ENCODE measurements at places on chromosomes 11 and 22.

DNA sequence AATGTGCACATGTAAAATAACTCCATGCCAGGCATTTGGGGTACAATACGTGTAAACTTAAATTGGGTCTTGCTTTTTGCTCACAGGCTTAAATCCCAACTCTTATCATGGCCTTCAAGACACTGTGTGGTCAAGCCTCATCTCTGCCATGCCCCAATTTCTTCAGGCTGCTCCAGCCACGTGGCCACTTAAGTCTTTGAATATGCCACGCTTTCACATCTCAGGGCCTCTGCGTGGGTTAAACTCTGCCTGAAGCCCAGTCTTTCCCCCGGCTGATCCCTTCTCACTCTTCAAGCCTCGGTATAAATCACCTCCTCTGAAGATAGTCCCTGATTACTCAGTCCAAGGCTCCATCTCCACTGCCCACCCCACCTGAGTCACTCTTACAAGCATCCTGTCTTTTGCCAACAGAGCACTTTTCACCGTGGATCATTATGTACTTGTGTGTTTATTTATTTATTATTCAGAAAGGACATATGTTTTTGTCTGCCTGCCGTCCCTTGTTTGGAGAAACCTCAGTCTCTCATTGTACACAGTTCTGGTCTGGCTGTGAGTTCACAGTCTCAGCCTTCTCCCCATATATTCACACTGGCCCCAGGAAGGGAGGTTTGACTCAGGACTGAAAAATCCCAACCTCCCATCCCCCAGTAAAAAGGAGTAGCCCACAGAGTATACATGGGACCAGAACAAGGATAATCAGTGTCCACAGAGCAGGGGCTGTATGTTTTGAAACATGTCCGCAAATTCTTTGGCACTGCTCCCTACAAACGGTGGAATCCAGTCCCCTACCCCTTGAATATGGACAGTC, 344.7 kb downstream of the MN1 start:
- DNase-seq = no peak

GRCh38 chr11:99670067-99670676, 649.4 kb downstream of the CNTN5 start:
- no peak for DNase-seq

- DNase-seq = peak; percentile 22
These were observed at the start of gene OSBPL5 for GRCh38 chr11:3165152-3165705. Gene OSBPL5 (minus strand): TSS chr11:3165310. CDS start chr11:3129148, 36,162 bp downstream.

DNA sequence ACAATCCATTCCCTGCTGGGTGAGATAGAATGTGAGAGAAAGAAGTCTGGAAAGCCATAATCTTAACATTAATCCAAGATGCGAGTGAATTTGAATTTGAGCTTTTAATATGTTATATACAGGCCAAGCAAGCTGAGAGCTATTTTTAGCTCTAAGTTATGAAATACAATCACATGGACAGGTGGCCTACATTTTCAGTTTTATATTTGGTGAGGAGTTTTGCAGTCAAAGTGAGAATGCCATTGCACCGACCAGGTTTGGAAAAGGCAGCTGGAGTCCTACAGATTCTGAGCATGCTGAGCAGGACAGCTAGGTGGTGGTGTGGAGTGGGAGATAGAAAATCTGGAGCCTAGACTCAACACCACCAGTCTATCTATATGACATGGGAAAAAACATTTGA, 12.0 kb downstream of the OR5B21 start:
- no peak for DNase-seq

DNA sequence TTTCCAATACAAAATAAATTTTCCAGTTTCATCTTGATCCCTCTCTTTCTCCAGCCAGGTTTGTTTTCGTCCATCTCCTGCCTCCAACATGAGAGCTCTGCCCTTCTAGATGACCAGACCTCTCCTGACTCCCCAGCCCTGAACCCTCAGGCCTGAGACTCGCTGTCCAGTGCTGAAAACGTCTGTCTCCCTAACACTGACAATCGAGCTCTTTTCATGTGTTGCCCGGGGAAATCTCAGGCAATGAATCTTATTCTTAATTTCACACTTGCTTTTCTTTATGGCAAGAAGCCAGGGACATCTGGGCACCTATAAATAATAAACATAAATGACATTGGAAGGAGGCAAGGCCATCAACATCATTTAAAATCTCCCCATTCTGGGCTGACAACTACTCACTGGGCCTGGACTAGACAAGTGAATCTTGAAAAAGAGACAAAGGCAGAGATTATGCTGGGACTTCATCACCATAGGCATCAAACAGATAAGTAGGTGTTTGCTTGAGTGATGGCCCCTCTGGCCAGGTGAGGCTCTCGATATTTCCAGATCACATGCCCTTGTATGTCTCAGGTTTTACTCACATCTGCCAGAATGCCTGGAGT, 274.5 kb upstream of the B3GAT1 start:
- DNase-seq = no peak

DNA sequence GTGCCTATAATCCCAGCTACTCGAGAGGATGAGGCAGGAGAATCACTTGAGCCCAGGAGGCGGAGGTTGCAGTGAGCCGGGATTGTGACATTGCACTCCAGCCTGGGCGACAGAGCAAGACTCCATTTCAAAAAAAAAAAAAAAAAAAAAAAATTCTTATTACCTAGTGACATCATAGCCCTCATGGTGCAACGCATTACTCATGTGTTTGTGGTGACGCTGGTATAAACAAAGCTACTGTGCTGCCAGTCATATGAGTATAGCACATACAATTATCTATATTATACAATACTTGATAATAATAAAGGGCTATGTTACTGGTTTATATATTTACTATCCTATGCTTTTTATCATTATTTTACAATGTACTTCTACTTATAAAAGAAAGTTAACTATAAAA, 41.2 kb downstream of the OR2AT4 start:
- DNase-seq = no peak

DNA sequence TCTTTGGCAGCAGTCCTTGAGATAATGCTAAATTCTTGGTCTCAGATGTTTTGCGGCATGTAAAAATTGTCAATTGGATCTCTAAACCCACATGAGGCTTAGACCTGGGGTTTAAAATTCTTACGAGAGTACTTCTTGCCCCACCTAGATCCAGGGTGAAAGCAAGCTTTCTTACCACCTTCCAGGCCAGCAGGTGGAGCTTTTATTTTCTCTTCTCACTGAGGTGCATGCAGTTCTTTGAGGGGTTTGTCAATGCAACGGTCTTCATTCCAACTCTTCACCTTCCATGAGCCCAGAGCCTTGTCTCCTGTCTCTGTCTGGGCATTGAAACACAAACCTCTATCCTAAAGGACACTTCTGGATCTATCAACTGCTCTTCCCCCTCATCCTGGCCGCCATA, 154.1 kb downstream of the MYO18B start:
- no peak for DNase-seq

DNA sequence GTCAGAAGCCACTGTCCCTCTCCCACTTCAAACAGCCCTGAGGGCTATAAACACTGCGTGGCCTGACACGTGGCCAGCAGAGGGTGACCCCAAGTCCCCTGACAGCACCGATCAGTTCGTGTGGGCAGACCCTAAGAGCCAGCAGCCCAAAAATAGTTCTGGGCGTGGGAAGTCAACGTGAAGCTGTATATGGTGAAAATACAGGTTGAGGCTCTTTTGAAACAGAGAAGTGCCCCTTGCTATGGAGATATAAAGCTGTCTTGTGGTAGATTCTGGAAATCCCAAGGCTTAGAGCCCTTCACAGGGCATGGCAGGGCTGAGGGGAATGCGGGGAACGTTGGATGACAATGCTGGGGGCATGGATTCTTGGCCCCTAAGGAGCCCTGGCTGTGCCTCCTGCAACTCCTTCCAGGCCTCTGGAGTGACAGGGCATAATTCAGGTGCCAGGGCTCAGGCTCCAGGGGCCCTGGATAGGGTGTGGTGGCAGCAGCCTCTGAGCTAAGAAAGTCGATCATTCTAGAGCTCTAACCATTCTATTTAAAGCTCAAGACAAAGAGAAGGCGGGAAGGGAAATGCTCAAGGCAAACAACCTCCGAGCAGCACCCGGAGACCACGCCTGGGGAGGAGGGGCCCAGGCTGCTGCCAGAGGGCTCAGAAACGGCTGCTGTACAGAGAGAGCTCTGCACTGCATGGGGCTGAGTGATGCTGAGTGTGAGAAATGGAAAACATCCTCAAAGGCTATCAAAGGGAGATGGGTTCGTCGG, 60.4 kb upstream of the CD5 start:
- DNase-seq = no peak

- peak; percentile 97 for DNase-seq
These were observed at the start of gene CAPN1 for GRCh38 chr11:65181569-65182257. Gene CAPN1 (plus strand): TSS chr11:65181928. CDS start chr11:65182702, 774 bp downstream.

DNA sequence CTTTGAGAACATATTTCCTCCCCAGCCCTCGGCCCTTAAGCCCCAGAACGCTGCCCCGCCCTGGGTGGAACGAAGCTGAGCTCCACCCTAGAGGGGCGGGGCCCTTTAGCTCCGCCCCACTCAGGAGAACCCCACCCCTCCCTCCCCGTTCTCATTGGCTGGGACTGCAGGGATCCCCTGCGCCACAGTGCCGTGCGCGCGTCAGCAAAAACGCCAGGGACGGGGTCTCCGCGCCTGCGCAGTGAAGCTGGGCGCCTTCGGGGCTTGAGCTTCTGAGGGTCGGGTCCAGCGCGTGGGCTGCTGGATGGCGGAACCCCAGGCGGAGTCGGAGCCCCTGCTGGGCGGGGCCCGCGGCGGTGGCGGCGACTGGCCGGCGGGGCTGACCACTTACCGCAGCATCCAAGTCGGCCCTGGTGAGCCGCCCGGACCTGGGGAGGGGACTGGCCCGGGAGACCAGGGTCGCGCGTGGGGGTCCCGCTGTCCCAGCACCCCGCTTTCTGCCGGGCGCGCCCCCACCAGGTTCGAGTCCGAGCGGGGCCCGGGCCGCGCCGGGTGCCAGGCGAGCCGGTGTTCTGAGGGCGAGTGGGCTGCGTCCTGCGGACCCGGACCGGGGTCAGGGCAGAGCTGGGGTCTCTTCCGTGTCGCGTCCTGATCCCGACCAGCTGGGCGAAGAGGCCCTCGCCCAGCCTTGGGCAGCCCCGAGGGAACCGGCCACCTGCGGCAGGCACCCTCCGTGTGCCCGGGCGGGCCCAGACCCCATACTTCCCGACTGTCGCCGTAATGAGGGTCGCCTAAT, at the start of gene TPCN2:
Gene TPCN2, plus strand, starts transcription at position 239 of the 796 bp plus-strand sequence. Its CDS starts 66 bp downstream, at position 305.
- peak; percentile 67 for DNase-seq

GRCh38 chr11:60130496-60130895, 42.0 kb downstream of the MS4A2 start:
- no peak for DNase-seq

DNA sequence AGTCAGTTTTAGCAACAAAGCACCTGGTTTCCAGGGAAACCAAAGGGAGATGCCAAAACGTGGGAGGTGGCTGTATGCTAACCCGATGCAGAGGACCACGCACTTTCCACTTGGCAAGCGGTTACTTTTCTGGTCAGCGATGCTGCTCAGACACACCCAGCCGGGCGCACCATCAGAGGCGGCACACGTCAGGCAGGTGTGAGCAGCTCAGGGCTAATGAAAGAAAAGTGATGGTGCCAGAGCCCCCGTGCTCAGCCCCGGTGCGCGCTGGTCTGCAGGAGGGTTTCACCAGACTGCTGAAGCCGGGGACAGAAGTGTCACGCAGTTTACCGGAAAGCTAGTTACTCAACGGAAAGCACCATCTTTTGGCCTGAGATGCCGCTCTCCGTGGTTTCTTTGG, 5.7 kb downstream of the LTO1 start:
- no peak for DNase-seq

GRCh38 chr22:50733521-50734342, 4.3 kb upstream of the ACR start:
- no peak for DNase-seq

- no peak for DNase-seq
These were observed 24.4 kb downstream of the ADAMTS8 start for GRCh38 chr11:130403967-130404366.

DNA sequence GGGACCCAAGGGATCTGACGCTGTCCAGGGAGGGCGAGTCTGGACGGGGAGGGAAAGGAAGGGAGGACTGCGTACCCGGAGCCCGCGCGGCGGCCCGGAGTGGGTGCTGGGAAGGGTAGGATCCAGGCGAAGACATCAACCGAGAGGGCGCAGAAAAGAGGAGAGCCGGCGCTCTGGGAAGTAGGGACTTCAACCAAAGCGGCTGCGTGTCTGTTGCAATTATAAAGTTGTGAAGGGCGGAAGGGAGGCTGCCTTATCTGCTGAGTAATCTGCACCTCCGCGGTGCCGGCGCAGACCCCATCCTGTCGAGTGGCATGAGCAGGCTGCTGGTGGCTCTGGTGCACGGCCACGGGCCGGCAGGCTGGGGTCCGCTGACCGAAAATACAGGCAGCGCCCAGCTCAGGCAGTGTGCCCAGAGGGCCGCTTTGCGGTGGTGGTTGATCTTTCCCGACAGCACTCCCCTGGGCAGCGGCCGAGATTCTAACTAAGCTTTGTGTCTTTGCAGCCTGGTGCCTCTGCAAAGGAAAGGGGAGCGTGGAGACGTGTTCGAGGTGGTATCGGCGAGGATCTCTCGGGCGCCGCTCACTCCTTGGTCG, 978 bp downstream of the C11orf87 start:
- DNase-seq = no peak

DNA sequence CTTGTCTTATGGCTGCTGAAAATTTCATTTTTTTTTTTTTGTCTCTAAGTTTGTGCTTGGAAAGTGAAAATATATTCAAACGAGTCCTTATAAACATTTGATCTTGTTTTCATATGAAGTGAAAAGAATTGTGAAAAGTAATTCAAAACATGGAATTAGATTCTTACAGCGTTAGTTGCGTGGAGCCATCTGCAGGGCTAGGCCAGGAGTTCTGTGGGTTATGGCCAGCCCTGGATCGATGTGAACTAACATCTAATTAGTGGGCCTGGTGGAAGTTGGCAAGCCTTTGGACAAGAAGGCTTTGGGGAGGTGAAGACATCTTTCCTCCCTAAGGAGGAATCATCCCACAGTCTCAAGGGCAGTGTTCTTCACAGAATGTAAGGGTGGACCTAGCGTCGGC, 37.2 kb downstream of the PARVA start:
- no peak for DNase-seq

DNA sequence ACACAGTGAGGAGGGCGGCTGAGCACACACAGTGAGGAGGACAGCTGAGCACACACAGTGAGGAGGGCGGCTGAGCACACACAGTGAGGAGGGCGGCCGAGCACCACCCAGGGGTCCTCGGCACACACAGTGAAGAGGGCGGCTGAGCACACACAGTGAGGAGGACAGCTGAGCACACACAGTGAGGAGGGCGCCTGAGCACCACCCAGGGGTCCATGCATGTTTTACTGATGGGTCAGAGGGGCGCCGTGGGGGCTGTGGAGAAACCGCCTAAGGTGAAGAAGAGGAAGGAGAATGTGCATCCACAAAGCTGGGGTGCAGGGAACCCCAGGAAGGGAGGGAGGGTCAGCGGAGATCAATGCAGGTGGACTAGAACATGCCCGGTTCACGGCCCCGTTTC, 461.8 kb downstream of the BRD1 start:
- no peak for DNase-seq

DNA sequence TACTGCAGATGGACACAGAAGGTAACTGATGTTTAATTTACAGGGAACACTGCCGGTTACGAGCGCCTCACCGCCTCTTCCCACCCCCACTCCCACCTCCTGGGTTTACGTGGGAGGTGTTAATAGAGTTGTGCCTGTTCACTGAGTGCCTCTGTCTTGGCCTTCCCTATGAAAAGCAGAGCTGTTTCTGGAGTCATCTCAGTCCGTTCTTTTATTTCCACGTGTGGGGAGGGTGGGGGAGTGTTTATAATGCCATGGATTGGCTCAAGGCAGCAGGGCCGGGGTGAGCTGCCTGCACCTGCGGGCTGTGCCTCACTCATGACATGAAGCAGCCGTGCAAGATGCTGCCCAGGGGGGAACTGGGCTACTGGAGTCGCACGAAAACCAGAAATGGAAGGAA, 322.7 kb downstream of the CADM1 start:
- DNase-seq = no peak

All from bone marrow (tissue), 2 donors.